NCI-H748 treated with DMSO at 0.1 percent for 48 hours (cell line): ENCODE measurements at places on chromosomes 6 and 20.

GRCh38 chr6:26183237-26183580 is 96.0 kb downstream of the HFE start:
- DNase-seq: no peak

GRCh38 chr6:116267836-116268588 is 11.7 kb downstream of the TSPYL1 start:
- DNase-seq: no peak

GRCh38 chr6:120405947-120406346 is 928.3 kb downstream of the TBC1D32 start:
- no peak for DNase-seq

DNA sequence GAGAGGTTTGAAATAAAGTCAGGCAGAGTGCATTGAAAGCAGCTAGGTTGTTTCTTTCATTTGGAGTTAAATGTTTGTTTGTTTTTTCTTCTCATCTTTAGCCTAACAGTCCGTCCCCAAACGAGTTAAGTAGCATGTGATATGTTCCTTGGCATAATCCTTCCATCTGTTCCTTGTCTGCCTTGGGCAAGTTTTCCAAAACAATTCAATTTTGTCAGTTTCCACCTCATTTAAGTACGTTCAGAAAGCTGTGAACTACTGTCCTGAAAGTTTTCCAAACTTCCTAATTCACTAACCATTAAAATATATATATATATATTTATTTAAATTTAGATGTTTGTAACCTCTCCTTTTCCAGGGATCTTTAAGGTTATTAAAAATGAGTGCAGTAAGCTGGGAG is 61.8 kb upstream of the HDAC2 start:
- DNase-seq: no peak

DNA sequence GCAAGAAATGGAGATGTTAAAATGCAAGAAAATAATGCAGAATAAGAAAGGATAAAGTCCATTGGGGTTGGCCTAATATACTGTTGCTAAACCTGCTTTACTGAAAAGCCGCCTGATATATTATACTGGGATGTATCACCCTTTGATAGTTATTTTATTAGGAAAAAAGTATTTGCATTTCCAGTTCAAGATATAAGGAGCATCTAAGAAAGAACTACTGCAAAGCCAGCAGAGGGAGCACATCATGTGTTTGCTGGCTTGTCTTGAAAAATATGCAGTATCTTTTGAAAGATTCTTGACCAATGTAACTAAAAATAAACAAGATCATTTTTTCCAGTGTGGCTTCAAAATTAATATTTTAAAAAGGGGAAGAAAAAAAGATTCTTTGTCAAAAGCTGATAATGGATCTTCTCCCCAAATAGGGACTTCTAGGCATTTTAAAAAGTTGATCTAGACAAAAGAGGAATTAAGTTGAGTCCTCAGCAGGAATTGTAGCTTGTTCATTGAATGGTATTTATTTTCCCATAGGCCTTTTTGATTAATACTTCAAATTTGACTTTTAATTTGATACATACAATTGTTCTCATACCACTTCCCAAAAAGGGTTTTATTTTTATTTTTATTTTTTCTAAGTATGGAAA is 214.9 kb downstream of the ZFAND3 start:
- DNase-seq: no peak

DNA sequence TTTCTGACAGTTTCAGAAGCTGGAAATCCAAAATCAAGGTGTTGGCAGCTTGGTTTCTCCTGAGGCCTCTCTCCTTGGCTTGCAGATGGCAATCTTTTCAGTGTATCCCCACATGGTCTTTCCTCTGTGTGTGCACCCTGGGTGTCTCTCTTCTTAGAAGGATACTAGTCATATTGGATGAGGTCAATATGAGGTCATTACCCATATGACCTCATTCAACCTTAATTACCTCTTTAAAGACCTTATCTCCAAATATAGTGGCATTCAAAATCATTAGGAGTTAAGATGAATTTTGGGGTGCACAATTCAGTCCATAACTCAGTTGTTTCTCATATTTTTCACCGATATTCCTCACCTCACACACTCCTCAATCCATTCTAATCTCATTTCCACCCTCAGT is 92.4 kb upstream of the TGM3 start:
- no peak for DNase-seq

- DNase-seq: no peak
Observed at GRCh38 chr6:113103634-113104361, 753.3 kb upstream of the MARCKS start.

DNA sequence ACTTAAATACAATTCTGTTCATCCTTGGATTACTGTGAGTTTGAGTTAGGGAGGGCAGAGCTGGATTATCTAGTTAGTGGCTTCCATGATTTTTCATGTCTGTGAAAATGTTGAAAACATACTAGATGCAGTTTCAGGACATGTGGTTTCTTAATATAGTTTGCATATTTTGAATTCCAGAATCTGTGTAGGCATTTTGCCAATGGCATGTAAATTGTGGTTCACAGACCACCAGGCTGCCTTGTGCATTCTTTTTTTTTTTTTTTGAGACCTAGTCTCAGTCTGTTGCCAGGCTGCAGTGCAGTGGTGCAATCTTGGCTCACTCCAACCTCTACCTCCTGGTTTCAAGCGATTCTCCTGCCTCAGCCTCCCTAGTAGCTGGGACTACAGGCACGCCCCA is 42.8 kb downstream of the CDC5L start:
- DNase-seq: no peak

DNA sequence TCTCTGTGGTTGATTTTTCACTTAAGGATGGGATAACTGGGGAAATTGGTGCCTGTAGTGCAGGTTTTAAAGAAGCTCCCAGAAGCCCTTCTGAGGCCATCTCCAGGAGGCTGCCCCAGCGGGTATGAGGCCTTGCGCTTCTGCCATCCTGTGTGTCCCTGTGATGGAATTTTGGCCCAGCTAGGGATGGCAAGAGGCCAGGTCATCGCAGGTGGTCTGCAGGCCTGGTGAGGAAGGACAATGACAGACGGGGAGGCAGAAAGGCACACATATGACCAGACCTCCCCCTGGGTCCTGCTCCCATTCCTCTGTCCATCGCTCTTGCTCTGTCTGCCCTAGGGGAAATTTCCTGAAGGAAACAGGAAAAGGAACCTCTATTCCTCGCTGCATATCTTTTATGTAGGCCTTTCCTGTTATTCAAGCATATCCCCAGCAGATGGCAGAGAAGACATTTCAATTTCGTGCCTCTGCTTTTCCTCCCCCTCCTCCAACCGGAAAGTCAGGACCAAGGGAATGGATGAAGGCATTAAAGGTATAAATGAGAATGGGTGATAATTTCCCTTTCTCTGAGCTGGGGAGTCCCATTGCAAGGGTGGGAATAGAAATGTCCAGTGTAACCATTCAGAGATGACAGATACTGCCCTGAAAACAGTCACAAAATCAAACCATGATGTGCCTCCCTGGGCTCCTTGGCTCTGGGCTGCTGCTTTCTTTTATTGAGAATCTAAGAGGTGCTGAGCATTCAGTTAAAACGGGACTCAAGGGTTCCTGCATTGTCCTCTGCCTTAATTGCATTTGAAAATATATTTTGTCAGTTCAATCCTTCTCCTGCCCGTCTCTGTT is 17.6 kb upstream of the HLA-F start:
- peak; percentile 23 for DNase-seq

DNA sequence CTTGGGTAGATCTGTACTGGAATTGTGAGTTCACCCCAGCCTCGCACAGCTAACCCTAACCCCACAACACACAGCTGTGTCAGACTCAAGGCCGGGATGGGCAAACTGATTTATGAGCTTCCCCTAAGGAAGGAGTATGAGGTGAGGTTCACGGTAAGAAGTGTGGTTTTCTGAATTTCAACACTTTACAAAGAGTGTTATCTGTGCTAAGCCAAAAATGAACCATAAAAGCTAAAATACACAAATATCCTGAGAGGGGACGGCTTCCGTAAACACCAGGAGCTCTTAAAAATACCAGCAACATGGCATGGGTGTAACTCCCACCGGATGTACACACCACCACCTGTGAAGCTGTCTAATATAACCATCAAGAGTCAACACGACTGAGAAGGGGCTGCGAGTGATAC is 101.2 kb downstream of the ATP9A start:
- DNase-seq: no peak

DNA sequence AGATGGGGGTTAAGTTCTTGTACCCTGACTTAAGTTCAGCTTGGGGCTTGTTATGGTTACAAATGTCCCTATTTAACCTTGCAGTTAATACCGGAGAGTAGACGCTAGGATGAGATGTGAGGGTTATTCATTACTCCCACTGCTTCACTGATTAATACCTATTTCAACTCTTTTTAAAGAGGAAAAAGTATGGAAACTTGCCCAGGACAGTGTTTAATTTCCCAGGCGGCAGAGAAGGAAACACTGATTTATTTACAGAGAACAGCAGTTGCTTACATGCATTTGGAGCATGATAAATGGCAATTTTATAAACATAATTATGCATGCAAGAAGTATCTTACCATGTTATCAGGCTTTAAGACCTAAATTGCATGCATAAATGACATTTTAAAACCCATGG is 137.7 kb downstream of the RCAN2 start:
- DNase-seq: no peak

DNA sequence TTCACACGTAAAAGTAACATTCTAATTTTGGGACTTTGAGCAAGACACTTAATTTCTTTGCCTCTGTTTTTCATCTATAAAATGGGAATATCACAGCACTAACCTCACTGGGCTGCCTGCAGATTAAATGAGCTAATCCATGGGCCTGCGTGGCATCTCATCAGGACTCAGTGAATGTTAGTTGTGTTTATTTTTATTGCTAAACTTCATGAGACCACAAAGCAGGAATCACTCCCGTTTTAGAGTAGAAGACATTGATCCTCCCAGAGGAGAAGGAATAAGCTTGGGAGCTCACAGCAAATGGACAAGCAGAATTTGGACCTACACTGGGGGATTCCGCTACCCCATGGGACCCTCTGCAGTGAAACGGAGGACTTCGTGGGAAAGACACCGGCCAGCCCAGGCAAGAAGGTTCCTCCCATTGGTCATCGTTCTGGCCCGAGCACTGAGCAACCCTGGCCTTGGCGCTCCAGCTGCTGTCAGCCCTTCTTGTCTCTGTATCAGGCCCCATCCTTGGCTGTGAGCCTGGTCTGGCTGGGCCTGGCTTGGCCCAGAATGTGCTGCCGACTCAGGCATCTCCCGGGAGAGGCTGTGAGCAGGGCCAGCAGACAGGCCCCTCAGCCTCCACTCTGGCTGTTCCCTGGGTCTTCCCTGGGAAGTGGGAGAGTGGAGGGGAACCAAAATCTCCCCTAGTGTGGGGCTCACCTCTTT is 79.8 kb downstream of the NFATC2 start:
- DNase-seq: no peak

DNA sequence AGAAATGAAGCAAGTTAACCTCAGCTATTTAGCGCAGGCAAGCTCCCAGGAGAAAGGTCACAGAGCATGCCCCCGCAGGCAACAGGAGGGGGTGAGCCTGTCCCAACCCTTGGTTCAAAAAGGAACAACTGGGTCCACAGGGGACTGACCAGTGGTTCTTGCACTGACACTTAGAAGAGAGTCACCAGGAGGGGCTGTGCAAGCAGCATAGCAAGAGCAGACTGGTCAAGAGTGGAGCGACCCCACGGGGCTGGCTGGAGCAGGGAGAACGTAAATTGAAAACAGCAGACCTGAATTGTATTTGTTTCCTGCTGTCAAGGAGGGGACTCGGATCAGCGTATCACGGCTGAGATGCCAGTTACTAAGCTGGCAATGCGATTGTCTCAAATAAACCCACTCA is 32.8 kb downstream of the GABRR1 start:
- DNase-seq: no peak

- no peak for DNase-seq
Observed at GRCh38 chr6:163564534-163564933, 150.0 kb downstream of the QKI start.

GRCh38 chr6:116062496-116062895 is 1.8 kb upstream of the FRK start:
- no peak for DNase-seq

- no peak for DNase-seq
Observed at GRCh38 chr6:127300411-127300810, 33.7 kb downstream of the RNF146 start.

GRCh38 chr6:2296781-2297180 is 51.4 kb upstream of the GMDS start:
- DNase-seq: no peak

GRCh38 chr6:20061952-20062351 is 150.3 kb downstream of the MBOAT1 start:
- DNase-seq: no peak

GRCh38 chr6:143107911-143108761 is 47.4 kb downstream of the AIG1 start:
- DNase-seq: no peak

DNA sequence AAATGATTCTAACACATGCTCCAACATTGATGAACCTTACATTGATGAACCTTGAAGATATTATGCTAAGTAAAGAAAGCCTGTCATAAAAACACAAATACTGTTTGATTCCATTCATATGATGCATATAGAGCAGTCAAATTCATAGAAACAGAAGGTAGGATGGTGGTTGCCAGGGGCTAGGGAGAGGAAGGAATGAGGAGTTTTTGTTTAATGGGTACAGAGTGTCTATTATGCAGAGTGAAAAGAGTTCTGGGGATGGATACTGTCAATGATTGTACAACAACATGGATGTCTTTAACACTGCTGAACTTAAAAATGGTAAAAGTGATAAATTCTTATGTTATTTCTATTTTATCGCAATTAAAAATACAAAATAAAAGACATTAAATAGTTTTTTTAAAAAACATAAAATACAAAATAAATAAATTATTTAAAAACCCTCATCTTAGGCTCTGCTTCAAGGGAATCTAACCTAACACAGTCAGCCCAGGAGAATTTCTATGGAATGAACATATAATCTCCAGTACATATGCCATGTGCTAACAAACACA is 451.0 kb downstream of the PLCB1 start:
- DNase-seq: no peak

DNA sequence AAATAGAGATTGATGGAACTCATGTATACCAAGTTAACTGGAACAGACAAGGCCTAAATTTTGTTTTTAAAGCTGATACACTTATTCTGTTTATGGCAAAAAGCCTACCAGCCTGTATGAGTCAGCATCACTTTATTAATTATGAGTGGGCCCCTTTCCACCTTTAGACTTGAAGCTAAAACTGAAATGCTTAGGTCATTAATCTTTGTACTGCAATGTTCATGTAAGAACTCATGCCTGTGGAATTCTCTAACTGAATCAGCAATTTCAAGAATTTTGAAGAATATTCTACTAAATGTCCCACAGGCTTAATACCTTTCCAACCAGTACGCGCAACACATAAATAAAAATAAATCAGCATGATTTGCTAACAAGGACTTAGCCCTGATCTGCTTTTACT is 140.2 kb upstream of the PHACTR1 start:
- DNase-seq: no peak

DNA sequence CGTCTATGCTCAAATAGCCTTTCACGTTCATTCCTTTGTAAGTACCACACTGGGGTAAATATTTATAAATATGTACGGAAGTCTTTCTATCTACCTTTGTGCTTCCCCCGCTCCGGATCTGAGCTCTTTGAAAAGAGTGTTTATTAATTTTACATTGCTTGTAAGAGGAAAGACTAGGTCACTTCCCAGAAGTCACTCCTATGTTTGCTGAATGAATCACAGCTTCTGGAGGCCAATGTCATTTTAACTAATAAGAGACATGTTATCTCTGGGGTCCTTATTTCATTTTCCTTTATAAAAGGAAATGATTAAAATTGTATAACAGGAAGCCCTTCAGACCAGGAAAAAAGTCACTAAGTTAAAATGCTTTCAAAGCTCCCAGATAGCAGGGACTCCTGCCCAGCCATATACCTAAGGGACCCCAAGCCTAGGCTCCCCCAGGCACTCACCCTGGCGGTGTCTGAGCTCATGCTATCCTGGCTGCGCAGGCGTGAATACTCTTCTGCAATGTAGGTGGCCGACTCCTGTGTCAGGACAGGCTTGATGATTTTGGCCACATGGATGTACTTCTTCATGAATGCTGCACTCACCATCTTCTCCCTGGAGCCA is 12.6 kb downstream of the MCM3 start:
- no peak for DNase-seq
